NCI-H187 treated with DMSO at 0.1 percent for 48 hours (cell line): ENCODE measurements at places on chromosomes 2 and 18.

- no peak for DNase-seq
These were observed 390.4 kb upstream of the RGPD4 start for GRCh38 chr2:107436281-107436680.

DNA sequence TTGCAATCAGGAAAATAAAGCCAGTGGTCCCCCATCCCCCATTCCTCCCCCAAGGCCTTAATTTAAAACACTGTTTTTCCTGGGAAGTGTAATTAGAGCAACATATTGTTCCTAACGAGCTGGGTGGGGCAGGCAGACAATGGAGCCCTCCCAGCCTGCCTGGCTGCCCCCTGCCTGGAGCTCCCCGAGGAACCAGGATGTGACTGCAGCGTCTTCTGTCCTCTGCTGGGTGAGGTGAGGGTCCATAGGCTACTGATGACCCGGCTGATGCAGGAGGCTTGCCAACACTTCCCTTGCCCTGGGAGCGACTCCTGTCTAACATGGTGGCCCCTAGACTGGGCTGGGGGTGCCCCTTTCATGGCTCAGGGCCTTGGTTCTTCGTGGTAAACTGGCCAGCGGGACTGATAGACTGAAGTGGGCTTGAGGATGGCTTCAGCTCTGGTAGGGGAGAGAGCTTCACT, 152.4 kb downstream of the DYSF start:
- DNase-seq, result no peak

- DNase-seq, result no peak
These were observed 119.8 kb downstream of the LAMA1 start for GRCh38 chr18:6997808-6998207.

- DNase-seq, result no peak
These were observed 248.5 kb downstream of the TPGS2 start for GRCh38 chr18:36580266-36580665.

DNA sequence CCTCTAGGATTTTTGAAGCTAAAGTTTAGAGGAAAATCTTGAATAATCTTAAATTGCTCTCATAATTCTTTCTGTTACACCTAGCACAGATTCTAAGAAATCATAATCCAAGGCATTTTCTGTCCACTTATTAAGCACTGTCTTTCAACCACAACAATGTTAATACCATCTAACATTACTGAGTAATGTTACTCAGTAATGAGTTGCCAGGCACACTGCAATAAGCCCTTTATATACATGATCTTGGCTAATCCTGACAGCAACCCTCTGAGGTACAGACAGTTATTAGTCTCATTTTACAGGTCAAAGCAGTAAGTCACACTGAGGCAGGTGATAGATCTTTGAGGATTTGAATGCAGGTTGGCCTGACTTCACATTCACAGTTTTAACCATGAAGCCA, 291.9 kb downstream of the ALK start:
- no peak for DNase-seq

DNA sequence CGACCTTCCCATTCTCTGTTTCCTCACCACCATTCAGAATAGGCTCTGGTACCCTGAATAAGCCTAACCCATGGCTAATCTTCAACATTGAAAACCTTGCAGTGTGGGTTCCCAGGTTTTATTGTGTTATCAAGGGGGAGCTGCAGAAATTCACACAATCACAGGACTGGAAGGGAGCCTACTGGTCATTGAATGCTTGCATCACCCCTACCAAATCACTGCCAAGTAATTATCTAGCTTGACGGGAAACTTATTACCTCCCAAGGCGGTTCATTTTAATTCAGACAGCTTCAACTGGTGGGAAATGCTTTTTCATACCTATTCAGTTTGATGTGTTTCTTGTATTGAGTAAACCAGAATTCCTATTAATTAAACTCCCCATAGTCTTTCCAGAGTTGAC, 33.6 kb upstream of the EFEMP1 start:
- DNase-seq, result no peak

GRCh38 chr18:77329651-77330050, 80.0 kb downstream of the GALR1 start:
- no peak for DNase-seq

DNA sequence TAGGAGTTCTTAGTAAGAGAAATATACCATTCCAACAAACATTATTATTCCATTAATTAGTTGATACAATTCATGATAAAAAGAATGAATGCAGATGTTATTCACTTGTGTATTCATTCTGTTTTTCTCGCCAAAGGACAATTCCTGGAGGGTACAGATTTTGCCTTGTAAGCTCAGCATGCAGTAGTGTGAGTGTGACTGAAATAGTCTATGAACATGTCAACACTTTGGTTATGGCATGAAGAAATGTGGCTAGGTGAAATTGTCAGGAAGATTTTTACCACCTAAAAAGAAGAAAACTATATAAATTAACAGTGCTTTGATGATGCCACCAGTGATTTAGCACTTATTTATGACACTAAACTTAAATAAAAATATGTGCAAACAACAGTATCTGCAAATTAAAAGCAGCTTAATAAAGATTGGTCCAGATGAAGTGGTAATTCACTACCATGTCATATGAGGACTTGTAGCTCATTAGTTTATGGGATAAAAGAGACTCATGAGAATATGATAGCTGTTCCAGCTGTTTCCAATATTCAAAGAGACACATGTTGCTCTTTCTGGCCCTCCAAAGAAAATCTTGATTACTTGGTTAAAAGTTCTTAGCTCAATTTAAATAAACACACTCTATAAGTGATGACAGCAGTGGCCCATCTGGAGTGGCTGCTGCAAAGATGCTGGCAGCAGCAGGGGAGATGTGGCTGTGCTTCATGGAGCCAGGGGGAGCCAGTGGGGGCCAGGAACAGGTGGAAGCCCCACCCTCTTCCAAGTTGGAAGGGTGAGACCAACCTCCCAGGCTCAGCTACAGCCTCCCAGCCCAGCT, 165.0 kb downstream of the CDH19 start:
- no peak for DNase-seq

- no peak for DNase-seq
These were observed 2.0 kb downstream of the SP9 start for GRCh38 chr2:174336501-174337336.

DNA sequence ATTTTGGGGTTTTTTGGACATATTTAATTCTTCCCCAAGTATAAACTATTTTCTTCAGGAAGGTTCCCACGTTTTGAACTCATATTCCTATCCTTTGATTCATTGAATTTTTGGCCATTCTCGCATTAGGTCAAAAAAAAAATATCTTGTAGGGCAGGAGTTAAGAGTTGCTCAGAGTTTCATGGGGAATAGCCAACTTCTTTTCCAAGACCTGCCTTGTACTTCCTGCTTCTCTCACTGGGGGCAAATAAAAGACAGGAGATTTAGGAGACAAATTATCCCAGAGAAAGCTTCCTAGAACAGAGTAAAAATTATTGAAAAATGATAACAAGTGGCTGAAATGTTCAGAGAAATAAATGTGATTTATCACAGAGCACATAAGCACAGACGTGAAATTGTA, 55.2 kb upstream of the BCL11A start:
- no peak for DNase-seq

DNA sequence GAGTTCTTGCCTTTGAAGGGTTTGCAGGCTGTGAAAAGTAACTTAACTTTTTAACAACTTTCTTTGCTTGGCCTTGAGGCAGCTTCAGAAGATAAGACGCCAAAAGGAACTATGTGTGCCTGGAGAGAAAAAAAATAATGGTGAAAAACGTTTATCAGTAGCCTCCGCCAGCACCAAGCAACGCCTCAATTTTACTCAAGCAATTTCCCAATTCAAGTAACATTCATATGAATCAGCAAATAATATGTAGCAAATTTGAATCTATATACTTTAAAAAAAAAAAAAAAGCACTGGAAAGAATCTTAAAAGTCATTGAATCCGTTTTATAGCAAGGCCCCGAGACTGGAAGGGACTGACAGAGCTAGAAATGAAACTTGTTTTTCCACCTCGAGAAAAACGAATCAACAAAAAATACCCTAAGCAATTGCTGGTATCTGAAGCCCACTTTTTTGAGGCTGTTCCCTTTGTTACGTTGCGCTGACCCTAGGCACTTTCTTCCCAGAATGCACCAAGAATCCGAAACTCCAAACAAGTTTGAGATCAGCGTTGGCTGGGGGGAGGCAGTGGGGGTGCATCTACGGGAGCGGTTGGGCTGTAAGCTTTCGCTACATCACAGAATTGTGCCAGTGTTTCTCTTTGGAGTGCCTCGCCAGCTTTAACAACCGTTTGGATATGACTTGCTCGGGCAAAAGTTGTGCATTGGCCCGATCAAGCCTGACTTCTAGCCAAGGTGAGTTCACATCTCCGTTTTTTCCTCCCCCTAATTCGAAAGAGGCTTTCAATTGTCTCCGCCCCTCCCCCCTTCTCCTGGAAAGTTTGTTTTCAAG, 2.7 kb upstream of the TGIF1 start:
- no peak for DNase-seq

DNA sequence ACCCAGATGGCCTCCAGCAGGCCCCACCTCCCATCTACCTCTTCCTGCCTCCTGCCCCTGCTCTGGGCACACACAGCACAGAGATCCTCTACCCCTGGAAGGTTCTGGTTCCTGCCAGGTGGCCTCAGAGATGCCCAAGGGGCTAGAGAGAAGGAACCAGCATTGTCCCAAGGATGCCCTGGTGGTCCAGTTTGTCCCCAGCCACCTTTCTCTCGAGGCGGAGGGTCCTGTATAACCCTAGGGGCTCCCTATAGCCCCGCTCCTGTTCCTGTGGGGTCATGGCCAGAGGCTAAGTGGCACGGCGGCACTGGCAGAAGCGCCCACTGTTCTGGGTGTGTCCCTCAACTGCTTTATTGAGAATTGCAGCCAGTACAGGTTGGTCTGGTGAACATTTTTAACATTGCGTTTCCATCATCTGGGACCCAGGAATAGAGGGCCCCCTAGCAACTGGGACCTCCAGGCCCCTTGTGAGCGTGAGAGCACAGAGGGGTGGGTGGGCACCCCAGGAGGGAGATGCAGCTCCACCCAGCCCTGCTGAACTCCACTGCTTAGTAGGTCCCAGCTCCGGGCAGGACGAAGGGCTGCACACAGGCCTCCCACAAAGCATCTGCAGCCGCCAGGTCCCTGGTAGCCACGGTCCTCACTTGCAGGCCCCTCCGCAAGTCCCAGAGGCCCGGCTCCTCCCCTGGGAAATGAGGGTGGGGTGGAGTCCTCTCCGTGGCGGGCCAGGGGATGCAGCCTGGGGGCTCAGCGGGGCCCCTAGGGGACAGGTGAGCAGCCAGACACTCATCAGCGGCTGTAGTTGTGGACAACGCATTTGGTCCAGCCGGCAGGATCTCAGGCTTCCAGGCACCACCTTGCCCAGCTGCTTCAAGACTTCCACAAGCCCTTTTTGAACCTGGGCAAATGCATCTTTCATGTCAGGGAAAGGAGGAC, 33.1 kb downstream of the GPC1 start:
- no peak for DNase-seq

- no peak for DNase-seq
These were observed 29.1 kb downstream of the XIRP2 start for GRCh38 chr2:166917415-166917814.

GRCh38 chr2:144471305-144472045, 48.4 kb downstream of the ZEB2 start:
- DNase-seq, result no peak

DNA sequence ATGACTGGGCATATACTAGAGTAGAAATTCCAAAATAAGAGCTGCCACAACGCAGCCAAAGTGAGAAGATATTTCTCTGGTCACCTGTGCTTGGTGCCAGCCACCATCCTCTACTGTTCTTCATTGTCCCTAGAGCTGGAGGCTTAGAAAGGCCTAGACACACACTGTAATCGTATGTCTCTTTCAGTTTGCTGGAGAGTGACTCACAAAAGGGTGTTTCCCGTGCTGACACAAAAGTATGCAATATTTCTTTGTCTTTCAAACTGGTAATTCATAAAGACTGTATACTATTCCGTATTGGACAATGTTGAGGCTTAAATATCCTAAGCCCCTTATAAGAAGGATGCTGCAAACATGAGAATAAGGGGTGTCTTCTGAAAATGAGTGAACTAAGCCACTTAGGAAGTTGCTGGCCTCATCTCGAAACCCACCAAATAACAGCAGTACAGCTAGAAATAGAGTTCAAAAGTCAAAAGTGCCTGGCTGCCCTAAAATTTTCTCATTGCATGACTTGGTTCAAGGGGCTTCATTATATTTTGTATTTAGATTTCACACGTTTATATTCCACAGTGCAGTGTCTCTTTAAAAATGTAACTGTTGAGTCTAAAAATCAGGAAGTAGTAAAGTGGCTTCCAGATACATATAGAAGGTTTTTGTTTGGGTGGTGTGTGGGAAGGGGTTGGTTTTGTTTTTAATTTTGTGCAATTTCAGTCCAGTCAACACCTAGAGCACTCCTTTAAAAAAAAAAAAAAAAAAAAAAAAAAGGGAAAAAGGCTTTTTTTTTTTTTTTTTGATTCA, 601.1 kb downstream of the ARHGAP15 start:
- no peak for DNase-seq

DNA sequence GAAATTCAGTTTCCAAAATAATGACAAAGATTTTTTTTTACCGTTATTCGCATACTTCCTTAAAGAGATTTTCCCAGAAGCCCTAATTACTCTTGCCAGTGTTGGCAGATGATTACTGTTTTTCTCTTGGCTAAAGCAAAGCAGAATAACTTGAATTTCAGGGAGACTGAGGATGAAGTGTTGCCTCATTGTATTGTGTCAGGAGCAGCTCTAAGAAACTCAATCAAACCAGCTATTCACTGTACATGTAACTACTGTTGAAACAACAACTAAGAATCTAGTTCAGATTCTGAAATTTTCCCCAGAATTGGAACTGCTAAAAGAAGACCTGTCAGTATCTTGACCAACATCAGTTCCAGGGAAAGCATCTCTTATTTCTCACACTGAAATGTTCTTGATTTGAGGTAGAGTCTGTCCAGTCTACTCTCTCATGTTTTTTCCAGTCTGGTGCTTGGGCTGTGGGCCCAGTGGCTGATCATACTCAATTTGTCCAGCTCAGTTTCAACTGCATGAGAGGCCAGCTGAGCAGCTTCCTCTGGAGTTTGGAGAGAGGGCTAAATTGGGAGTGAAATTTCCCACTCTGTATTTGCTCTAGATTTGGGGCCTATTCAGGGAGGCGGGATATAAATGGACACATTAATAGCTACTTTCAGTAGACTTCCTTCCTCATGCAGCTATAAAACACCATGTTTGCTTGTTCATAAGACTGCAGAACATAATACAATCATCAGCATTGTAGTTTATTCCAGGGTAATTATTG, 78.5 kb downstream of the PPP1R1C start:
- DNase-seq, result no peak

- no peak for DNase-seq
These were observed 99.9 kb downstream of the TRIB2 start for GRCh38 chr2:12816379-12817306.

DNA sequence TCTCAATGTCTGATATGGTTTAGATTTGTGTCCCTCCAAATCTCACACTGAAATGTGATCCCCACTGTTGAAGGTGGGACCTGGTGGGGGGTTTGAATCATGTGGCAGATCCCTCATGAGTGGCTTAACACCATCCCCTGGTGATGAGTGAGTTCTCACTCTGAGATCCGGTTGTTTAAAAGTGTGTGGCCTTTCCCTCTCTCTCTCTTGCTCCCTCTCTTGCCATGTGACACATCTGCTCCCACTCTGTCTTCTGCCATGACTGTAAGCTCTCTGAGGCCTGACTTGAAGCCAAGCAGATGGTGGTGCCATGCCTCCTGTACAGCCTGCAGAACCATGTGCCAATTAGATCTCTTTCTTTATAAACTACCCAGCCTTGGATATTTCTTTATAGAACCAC, 108.8 kb downstream of the RBMS1 start:
- no peak for DNase-seq
